ENCODE measurements at places on chromosomes 16 and 17.

GRCh38 chr17:65065906-65066305 lies 9.4 kb upstream of the GNA13 start:
- DNase-seq = no peak

- DNase-seq = no peak
These were observed 68.5 kb downstream of the RPTOR start for GRCh38 chr17:80612997-80613731.

GRCh38 chr16:18983565-18984434 lies at the start of gene TMC7:
TSS of gene TMC7 (plus strand) at chr16:18983934. CDS start at chr16:18984064, 130 bp downstream.
- peak; percentile 65 for DNase-seq

DNA sequence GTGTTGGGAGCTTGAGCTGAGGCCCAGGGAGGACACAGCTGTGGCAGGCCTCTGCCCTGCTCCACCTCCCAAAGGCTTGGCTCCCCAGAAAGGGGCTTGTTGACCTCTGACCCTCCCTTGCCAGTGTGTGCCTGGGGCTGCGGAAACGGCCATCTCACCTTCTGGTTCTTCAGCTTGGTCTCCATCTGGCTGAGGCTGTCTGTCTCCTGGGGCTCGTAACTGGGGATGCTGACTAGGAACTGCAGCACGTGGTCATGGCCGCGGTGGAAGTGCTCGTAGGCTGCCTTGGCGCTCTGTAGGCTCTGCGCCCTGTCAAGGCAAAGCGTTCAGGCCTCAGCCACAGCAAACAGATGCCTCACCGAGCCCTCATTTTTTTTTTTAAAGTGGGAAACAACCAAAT lies 42.7 kb downstream of the UBN1 start:
- no peak for DNase-seq

DNA sequence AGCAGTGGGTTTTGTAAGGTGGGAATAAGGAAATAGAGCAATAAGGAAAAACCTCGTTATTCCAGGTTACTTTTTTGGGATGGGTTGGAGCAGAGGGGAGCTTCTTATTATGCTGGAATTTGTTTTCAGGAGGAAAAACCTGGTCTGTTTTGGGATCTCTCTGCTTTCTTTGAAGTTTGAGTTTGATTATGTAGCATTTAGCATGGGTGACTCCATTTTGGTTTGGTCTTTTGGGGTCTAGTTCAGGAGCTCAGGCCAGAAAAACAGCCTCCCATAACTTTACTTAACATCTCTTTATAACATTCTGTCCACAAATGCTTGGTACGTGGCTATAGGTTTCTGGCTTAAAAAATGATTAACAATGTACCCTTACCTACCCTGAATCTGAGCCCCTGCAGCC lies 8.5 kb upstream of the ZG16 start:
- DNase-seq = no peak

DNA sequence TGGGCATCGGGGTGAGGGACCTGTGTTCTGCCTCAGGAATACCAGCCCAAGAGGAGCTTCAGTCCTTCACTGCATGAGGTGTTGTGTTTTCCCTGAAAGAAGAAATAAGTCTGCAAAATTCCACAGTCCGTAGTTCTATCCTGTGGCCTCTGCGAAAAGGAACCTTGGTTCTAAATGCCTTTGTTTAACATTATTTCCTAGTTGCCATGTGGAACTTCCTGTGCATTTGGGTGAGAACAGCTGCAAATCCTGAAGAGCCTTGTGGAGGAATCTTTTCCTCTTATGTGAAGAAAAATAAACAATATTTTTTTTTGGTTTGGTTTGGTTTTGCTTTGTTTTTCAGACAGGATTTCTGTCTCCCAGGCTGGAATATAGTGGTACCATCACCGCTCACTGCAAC lies 9.8 kb downstream of the PSKH1 start:
- DNase-seq = no peak

GRCh38 chr17:43360739-43361505 lies 37.9 kb upstream of the ARL4D start:
- peak; percentile 86 for DNase-seq

DNA sequence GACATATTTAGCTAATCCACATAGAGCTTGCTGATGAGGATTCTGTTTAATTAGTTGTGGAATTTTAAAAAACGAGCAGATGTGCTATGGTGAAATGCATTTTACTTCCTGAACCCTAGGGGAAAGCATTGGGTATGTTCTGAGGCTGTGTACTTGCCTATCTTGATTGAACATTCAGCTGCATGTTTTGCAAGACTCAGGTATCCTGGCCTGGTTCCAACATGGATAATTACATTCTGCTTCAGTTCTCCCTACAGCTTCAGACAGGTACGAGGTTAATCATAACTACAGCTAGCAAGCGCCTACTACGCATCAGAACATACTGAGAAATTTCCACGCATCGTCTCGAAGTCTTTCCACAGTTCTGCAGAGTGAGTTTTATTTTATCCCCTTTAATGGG lies 77.0 kb downstream of the HS3ST2 start:
- DNase-seq = no peak

- peak; percentile 98 for DNase-seq
These were observed at the start of gene SKA2 for GRCh38 chr17:59154721-59155438. TSS of gene SKA2 (minus strand) at chr17:59155186. CDS start at chr17:59155163, 23 bp downstream.

DNA sequence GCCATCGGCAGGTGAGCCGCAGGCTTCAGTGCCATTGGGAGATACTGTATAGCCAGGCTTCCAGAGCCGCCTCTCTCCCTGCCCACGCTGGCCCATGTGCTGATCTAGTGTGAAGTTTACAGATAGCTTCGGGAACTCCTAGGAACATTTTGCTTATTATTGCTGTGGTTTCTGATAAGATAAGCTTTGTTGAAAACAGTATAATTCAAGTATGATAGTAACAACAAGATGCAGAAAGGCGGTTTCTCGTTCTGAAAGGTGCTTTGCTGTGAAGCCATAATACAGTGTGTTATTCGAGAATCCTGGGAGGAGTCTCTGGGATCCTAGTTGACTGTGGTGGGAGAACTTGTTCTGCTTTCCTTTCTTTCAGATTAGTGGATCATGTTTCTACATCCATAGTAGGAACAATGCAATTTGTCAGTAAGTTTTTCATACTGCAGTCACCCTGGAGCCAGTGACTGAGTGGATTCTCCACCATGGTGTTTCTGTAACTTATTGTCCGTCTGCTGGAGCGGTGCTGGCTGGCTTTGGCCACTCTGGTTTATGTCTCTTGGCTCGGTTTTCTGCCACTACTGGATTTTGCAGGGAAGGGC lies 31.5 kb downstream of the RAB11FIP3 start:
- DNase-seq = no peak

GRCh38 chr17:49209061-49209571 lies 1.3 kb downstream of the GNGT2 start:
- DNase-seq = no peak

DNA sequence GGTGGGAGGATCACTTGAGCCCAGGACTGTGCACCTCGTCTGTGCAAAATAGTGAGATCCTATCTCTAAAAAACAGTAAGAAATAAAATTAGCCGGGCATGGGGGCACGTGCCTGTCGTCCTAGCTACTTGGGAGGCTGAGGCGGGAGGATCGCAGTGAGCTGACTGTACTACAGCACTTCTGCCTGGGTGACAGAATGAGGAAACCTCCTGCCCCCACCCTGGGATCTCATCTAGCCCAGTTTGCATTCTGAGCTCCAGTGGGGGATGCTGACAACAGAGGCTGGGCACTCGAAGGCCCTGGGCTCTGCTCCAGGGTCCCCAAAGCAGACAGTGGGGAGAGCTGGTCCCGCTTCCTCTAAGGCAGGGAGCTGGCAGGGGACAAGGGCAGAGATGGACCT lies 7.1 kb downstream of the NAGPA start:
- no peak for DNase-seq

DNA sequence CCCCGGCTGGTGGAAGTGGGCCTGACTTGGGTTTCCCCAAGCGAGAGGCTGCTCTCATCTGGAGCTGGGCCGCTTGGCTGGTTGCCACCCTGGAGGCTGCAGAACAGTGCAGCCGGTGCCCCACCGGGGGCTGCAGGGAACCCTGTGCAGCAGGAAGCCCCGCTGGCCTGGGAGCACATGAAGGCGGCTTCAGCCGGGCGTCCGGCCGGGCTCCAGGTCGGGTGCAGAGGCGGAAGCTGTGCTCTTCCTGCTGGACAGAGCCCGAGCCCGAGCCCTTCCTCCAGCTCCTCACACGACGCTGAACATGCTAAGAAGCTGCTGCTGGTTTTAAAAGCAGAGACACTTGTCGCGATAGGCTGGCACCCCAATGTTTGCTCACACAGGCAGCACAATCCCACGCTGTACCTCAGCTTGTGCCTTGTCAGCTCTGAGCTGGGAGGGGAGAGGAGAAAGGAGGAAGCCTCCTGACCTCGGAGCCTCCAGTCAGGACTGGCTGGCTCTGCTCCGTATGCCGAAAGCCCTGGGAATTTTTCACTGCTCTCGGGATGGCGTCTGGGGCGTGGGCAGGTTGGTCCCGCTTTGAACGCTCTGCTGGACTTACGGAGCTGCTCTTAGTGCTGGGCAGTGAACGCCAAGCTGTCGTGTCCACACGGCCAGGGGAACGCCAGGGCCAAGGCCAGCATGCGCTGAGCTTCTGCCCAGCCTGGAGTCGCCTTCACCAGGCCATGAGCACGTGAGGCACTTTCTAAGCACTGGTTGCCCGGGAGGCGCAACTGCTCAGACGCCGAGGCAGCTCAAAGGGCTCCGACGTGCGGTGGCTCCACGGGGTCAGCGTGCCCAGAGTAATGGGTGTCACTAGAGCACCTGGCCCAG lies 8.8 kb downstream of the CDK5R1 start:
- DNase-seq = peak; percentile 51

DNA sequence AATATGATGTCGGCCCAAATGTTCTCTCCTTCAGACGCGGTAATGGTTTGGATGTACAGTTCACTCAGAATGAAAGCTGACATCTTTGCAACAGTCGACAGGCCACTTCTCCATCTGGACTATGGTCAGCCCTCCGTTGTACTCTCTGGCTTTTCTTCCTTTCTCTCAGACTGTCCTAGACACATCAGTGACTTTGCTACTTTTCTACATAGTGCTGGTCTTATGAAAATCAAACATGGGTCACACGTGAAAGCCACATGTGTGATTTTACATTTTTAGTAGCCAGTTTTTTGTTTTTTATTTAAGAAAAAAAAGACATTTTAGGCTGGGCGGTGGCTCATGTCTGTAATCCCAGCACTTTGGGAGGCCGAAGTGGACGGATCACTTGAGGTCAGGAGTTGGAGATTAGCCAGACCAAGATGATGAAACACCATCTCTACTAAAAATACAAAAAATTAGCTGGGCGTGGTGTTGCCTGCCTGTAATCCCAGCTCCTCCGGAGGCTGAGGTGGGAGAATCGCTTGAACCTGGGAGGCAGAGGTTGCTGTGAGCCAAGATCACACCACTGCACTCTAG lies 644.1 kb downstream of the KCNJ2 start:
- DNase-seq = no peak

DNA sequence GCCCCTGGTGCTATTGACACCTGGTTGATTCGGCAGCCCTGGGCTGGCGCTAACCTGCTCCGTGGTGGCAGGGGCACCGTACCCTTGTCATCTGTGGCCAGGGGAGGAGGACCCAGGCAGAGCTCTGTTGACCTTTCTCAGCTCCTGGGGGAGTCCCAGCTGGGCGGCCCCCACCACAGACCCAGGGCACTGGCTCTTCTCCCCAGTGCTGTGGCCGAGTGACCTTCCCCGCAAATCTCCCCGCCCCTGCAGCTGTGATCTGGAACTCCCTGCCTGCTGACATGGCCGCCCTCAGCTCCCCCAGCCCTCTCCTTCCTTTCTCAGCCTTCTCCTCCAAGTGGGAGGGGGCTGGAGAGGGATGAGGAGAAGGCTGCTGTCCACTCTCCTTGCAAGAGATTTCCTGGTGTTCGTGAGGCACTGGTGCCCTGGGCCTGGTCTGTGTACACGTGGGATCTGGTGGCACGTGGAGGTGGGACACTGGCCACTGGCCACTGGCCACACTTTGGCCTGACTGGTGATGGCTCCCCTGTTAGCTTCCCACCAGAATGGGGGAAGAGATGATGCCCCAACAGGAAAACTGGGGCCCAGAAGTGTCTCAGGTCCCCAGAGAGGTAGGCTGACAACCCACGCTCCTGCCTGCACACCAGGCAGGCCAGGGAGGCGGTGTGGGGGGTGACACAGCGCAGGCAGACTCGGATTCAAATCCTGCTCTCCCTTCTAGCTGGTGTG lies 8.2 kb downstream of the FMNL1 start:
- peak; percentile 72 for DNase-seq

DNA sequence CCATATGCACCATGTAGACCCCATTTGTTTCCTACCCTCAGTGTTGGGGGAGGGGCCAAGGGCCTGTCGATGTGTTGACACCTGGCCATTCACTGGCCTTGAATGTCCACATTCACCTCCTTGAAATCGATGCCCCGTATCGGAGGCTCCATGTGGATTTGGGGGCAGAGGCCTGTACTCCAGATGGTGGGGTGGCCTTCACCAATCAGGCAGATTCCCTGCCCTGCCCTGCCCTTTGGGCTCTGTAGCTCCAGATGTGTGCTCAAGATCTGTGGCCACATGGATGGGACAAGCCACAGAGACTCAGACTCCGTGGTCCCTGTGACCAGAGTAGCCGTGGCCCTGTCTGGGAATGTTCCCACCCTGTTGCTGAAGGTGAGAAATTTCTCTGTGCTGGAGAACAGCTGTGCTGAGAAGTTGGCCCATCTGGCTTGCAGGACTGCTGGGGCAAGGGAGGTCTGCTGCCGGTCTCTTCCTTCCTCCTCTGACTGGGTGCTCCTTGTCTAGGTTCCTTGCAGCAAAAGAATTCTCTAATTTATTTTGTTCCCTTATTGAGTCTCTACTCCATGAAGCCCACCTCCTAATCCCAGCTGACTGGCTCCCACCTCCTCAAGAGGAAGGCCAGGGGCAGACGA lies 221.3 kb downstream of the SEC14L1 start:
- no peak for DNase-seq

DNA sequence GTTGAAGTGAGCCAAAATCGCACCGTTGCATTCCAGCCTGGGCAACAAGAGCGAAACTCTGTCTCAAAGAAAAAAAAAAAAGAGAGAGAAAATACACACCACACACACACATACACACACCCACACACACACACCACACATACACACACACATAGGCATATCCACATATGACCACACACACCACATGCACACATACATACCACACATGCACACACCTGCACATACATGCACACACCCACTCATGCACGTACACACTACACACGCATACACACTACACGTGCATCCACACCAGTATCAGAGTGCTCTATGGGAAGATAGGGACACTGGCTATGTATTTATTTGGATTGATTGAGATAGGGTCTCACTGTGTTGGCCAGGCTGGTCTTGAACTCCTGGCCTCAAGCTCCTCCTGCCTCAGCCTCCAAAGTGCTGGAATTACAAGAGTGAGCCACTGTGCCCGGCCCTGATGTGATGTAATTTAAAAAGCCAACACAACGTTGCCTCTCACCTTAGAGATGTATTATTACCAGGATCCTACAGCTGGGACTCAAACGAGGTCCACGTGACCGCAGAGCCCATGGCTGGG lies 17.8 kb upstream of the GINS2 start:
- DNase-seq = no peak

DNA sequence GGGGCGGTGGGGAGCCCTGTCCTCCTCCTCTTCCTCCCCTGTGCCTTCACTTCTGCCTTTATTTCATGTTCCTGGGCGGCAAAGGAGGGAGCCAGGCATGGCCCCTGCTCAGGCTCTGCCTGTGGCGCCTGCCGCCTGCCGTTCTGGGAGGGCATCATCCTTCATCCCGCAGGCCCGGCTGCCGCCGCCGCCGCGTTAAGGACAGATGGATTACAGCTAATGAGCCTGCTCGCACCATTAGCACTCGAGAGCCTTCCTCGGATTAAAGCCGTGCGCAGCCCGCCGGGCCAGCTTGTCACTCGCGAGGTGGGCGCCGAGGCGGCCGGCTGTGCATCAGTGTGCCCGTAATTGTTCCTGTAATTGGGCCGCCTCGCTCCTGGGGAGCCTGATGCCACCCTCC lies 127.7 kb upstream of the GSE1 start:
- no peak for DNase-seq

Data from activated CD4-positive, alpha-beta T cell treated with anti-CD3 and anti-CD28 coated beads for 36 hours (primary cell).